Activated effector memory CD4-positive, alpha-beta T cell treated with Interleukin-2 at 50 U/mL for 16 hours (primary cell): ENCODE measurements at places on chromosomes 3 and 15.
A peak's percentile ranks its signal among the peaks of the same experiment; 100 is the strongest.

DNA sequence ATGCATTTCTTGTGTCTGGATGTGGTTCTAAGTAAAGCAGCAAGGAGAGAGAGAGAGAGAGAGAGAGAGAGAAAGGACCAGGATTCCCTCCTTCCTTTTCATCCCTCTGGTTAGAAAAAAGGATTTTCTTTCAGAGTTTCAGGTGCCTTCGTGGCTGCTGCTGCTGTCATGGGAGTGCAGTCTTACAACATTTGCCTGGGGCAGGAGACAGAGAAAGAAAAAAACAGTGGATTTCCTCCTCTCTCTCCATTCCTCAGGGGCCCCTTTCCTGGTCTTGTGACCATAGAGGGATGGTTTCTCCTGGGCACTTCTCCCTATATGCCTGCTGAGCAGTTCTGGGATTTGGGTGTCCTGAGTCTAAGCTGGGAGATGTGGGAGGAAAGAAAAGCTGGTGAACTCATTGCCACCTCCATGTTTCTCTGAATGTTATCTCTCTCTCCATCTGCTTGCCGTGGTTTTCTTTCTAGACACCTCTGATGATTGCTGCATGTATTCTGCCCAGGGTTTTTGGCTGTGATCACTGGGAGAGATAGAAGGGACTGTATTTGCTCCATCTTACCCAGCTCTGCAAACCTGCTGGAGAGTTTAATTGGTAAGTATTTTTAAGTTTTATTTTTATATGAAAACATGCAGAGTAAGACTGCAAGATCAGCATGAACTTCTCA lies 142.4 kb upstream of the RGMA start:
- DNase-seq: no peak

GRCh38 chr15:89416339-89417183 lies 79.8 kb downstream of the RHCG start:
- peak; percentile 34 for DNase-seq

GRCh38 chr15:77854980-77855379 lies 222.3 kb upstream of the LINGO1 start:
- DNase-seq: no peak

GRCh38 chr15:40984964-40985363 lies 31.7 kb downstream of the CHAC1 start:
- DNase-seq: no peak

GRCh38 chr3:152309535-152310307 lies 41.0 kb downstream of the MBNL1 start:
- DNase-seq: no peak

GRCh38 chr3:165983284-165983683 lies 146.1 kb upstream of the BCHE start:
- DNase-seq: no peak

- no peak for DNase-seq
Observed at GRCh38 chr3:180183346-180183745, 146.6 kb upstream of the PEX5L start.

- no peak for DNase-seq
Observed at GRCh38 chr15:25329696-25330095, 109.1 kb downstream of the UBE3A start.

GRCh38 chr15:83155942-83156341 lies 48.5 kb downstream of the TM6SF1 start:
- DNase-seq: no peak

DNA sequence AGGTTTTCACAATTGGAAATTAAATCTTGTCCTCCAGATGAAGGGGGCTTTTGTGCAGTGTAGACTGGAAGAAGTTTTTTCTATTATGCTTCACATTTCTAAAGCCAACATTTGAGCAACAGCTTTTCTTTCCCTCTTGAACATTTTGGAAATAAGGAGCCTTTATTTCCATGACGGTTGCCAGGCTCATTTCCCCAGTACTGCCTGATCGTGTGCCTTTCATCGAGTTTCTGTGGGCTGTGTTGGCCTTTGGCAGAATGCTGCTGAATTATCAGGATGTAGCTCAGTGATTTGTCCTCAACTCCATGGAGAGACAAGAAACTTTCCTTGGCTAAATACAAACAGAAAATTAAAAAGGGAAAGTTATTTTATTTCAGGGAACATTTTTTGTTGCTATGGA lies 314.8 kb upstream of the LRRC3B start:
- DNase-seq: no peak

DNA sequence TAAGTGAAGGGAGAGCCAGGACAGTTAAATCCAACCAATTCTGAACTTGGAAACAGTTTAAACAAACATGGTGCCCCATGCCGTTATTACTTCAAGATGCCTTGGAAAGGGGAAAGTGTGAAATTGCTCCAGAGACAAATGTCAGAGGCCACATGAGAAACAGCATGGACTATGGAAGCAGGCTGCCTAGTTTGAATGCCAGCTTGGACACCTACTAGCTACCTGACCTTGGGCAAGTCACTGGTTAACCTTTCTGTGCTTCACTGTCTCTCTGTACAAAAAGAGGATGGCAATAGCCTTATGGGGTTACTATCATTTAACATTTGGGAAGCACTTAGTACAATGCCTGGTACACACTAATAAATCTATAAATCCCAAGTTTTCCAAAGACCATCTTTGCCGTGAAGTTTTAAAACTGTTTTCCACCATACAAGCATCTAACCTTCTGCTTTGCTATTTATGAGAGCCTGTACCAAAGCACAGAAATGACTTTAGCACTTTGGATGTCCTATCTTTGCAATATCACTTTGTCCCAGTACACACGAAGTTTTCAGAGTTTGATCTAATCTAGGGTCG lies 8.3 kb upstream of the TOPBP1 start:
- no peak for DNase-seq

DNA sequence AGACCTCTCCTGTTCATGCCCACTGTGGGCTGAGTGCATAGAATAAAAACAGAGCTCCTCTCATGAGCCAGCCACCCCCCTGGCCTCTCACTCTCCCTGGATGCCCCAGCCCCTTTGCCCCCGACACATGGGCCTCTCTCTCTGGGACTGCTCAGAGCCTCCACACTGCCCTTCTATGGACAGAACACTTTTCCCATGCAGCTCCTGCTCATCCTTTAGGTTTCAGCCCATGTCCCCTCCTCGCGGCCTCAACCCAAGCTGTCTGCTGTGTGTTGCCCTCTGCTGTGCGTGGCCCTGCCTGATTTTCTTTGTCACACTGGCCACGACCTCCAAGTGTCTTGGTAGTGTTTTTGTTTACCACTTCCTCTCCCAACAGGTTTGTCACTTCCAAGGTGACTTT lies 20.7 kb upstream of the PRR23E start:
- no peak for DNase-seq

DNA sequence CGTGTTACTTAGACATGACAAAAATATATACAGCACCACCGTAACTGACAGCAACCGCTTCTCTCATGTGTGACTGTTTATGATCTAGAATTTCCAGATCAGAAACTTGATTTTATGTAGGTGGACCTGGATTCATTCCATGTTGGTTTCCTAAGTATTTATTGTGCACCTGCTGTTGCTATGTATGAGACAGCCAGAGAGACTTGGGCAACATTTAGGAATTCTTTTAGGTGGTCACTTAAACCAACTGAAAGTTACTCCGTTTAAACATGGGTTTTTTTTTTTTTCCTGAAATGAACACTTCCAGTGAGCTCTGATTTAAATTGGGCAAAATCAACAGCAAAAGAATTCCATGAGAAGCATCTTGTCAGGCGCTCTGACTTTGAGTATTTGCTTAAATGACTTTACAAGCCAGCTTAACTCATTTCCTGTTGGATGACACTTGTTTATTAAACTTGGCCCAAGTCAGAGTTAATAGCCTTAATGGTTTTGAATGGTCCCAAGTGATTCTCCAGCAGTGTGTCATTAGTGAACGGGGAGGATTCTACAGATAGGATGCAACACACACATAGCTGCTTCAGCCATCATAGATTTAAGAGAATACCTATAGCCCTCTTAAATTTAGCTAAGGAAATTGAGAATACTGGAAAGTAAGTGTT lies 31.8 kb downstream of the MITF start:
- DNase-seq: no peak

- no peak for DNase-seq
Observed at GRCh38 chr3:54830658-54831057, 97.2 kb downstream of the LRTM1 start.

DNA sequence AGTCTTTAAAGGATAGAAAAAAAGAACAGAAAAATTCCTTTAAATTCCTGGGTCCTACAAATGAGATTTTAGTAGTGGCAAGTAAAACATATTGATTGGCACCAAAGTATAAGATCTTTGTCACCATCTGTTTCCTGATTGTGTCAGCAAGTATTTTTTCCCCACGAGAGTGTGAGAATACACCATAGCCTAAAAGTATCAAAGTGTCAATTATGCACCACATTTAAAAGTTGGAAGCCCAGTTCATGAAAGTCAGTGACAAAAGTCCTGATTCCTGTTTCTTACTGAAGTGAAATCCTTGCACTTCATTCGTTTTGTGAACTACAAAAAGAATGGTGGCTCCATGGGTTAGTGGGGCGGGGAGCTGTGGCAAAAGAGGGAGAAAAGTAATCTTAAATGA lies 83.8 kb upstream of the DPH6 start:
- no peak for DNase-seq

DNA sequence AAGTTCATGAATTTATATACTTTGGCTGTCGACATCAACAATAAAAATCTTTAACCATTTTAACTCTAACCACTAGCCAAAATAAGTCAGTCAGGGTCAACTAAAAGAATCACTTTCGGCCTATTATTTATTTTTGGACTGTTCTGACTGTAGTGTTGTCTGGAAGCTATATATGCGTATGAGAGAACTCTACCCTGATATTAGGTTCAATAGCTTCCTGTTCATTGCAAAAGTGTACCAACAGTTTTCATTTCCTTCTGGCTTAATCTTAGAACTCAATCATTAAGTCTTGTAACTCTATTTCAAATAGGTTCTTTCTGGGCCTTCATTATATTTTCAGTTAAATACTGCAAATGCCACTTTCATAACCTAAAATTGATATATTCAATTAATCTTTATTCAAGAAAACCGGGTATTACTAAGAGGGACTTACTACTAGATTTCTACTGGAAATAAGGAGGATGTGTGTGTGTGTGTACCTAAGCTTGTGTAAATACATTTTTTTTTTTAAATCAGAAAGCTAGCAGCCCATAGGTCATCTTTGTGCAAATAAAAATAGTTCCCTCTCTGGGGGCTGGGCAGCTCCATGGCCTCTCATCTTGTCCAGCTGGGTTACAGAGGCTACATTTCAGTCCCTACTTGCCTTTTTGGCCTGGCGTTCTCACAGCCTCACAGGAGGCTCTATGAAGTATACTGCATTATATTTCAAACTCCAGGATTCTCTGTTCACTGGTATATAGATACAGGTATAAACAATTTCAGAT lies 5.8 kb downstream of the SERPINI2 start:
- no peak for DNase-seq

DNA sequence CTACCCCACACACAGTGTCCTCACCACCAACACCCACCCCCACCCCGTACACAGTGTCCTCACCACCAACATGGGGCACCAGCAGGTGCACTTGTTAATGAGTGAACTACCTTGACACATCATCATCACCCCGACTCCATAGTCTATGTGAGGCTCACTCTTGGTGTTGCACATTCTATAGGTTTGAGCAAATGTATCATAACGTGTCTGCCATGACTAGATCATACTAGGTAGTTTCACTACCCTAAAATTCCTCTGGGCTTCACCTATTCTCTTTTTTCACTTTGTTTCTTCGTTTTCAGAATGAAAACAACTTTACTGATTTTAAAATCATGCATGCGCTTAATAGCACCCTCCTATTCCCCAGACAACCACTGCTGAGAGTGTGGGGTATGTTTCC lies 102.6 kb upstream of the SLC6A6 start:
- DNase-seq: no peak

DNA sequence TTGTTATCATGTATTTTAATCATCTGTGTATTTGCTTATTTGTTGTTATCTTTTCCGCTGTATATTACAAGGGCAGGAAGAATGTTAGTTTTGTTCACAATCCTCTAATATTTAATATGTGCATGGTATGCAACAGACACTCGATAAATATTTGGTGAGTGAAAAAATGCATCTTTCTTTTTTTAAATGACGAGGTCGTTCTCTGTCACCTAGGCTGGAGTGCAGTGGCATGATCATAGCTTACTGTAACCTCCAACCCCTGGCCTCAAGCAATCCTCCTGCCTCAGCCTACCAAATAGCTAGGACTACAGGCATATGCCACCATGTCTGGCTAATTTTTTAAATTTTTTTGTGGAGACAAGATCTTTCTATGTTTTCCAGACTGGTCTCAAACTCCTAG lies 66.2 kb downstream of the MITF start:
- no peak for DNase-seq

DNA sequence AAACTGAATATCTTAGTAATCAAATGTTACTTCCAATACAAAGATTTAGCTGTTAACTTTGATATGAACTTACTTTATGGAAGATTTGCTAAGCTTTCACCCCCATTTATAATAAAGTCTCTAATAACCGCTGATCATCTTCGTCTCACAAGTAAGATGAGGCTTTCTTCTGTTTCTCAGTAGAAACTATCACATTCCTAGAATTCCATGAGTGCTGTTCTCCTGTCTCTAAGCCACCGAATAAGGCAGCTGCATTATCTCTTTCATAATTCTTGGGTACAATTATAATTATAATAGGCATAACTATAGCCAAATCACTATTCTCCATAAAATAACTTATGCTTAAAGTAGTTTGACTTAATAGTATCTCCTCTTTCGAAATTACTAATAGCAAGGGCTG lies 18.3 kb upstream of the SETMAR start:
- DNase-seq: no peak

- no peak for DNase-seq
Observed at GRCh38 chr15:59963925-59964324, 40.2 kb upstream of the FOXB1 start.

DNA sequence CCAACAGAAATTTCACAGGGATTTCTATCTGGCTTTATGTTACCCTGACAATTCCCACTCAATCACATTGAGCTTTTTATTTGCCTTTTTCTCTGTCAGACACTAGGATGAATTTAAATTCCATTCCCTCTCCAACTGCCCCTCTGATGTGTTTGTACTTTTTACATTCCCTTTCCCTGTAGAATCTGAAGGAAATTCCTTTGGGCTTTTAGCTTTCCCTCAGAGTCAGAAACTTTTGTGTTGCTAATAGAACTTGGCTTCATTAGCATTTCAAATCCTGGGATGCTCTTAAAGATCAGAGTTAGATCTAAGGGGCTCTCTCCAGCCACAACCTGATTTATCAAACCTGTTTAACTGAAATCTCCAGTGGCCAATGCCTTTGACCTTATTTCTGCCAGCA lies 7.9 kb upstream of the RARB start:
- DNase-seq: no peak

GRCh38 chr15:45378913-45379262 lies 544 bp upstream of the GATM start:
- no peak for DNase-seq

DNA sequence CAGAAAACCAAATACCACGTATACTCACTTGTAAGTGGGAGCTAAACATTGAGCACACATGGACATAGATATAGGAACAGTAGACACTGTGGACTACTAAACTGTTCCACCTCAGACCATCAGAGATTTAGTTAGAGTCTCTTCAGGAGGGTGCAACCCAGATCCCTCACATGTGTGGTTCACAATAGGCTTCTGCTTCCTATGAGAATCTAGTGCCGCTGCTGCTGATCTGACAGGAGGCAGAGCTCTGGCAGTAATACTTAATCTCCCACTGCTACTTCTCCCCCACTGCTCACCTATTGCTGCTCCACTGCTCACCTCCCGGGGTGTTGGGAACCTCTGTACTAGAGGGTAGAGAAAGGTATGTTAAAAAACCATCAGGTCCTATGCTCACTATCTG lies 533.3 kb downstream of the NSUN3 start:
- DNase-seq: no peak

GRCh38 chr3:74445541-74445940 lies 168.9 kb downstream of the CNTN3 start:
- no peak for DNase-seq
